ENCODE measurements at places on chromosomes 7 and 10. TPM values are rescaled to one million over a fixed set of nuclear protein-coding genes. Genes with fewer than 3 reads are reported as not detected.

DNA sequence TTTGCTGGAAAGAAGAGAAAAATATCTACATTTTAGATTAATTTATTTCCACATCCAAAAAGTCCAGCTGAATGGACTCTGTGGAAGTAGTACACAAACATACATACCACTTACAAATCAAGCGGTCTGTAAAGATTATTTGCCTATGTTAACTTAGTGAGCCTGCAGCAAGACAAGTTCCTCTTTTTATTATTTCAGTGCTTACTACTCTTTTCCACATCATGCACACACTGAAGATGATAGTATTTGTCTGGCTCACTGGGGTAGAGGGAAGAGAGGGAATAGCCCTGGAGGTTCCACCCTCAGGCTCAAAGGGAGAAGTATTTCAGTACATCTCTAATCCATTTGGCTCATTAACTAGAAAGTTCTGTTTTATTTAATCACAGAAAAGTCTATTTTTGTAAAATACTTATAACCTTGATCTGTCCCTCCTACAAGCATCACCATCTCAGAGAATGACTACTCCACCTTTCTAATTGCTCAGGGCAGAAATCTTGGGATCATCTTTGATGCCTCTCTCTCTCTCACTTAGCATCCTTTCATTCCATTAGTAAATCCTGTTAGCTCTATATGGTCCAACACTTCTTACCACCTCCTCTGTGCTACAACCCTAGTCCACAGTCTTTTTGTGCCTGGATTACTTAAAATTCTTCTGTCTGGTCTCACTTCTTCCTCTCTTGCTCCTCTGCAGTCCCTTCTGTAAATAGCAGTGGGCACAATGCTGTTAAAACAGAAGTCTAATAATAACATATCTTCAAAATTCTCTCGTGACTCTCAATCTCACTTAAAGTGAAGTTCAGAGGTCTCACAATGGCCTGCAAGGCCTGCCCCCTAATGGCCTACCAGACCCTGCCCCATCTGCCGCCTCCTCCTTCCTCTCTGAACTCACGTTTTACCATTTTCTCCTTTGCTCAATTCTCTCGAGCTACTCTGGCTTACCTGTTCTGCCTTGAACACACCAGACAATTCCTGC lies 64.3 kb upstream of the CCDC6 start:
- DNase-seq = no peak

GRCh38 chr10:15370856-15371701 lies at the start of gene FAM171A1:
Gene FAM171A1 (minus strand): TSS chr10:15371289. CDS start chr10:15371052, 237 bp downstream.
- no peak for DNase-seq

GRCh38 chr10:76766682-76767081 lies 870.9 kb downstream of the KCNMA1 start:
- no peak for DNase-seq

- DNase-seq = no peak
These were observed 105.7 kb upstream of the PLXNA4 start for GRCh38 chr7:132681951-132682350.

GRCh38 chr7:25121599-25121998 lies 3.5 kb downstream of the CYCS start:
- DNase-seq = no peak

- DNase-seq = no peak
These were observed 7.2 kb upstream of the CHCHD1 start for GRCh38 chr10:73774637-73775036.

DNA sequence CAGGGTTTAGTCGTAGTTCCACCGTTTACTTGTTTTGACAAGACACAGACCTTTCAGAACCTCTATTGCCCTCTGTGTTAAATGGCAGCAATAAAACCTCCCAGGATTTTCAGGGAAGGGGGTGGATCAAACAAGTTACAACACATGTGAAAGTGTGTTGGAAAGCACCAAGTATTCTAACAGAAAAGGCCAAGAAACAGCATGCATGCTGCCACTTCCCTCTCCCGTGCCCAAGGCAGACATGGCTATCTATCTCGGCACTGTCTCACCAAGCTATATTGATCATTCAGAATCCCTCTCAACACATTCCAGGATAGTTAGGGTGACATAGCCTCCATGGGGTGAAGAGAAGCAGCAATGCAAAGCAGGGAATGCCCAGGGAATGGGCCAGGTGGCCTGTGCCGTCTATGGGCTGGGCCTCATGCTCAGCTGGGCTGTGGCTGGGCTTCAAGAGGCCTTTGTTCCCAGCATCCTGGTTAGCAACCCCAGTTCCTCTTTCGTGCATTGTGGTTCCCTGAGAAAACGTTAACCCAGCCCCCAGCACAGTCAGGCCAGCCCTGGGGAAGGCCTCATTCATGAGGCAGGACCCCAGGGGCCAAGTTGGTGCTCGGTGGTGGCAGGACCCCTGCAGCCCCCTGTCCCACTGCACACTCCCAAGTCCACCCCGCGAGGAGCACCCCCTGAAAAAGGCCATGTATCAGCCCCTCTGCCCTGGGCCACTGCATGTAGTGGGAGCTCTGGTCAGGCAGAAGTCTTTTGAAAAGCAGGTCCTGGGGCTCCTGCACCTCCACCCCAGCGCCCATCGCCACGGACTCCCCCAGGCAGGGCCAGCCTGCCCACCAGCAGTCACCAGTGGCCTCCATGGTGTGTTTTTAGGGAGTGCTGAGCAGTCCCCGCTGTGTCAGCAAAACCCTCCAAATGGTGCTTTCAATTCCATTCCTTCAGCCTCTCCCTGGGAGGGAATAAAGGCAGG lies 25.5 kb downstream of the VSIR start:
- DNase-seq = no peak

DNA sequence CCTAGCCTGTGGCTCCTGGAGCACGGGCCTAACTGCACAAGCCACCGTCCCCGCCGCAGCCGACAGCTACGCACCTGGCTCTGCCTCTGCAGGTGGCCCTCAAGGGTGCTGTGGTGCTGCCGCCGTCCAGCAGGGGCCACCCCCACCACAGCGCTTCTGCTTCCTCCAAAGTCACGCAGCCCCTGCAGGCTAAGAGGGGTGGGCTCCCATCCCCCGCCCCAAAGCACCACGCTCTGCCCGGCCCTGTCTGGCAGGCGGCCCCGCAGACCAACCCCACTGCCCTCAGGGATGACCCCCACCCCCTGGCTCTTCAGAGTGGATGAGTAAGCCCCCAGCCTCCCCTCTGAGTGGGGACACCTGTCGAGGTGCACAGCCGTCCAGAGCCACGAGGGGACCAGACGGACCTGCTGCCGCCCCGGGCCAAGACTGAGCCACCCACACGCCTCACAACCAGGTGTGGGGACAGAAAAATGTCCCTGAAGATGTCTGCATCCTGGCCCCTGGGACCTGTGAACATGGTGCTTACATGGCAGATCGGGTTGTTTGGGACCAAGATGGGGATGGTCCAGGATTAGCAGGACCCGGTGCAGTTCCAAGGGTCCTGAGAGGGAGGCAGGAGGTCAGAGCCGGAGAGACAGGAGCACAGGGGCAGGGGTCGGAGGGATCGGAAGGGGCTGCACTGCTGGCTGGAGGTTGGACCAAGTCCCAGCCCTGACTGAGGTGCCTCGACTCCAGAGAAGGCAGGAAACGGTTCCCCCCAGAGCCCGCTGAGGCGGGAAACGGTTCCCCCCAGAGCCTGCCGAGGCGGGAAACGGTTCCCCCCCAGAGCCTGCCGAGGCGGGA lies 9.0 kb upstream of the ADAP1 start:
- DNase-seq = no peak

DNA sequence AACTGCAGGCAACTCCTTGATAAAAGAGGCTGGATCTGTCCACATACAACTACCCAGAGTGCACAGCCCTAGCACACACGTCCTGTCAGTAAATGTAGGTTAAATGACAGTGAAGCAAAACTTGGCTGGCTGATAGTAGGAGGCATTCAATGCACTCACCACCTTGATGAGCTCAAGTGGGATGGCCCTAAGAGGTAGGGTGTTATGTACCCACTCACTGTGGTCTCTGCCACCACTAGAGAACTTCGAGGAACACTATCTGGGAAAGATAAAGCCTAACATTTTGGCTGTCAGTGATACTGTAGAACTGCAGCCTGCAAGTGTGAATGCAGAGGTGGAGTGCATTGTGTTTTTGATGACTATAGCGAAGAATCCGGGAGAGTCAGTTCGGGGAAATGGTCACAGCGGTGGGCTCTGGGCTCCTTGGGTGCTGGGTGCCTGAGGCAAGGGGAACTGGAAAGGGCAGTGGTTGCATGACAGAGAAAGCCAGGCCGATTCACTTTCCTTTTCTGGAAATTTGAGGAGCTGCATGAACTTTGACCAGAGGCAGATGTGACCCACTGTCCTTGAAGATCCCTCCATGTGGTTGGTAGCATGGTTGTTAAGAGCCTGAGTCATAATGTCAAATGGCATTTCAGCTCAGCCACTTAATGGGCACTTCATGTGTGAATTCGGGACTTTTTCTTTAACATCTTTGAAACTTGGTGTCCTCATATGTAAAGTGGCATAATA lies 93.1 kb upstream of the ZPBP start:
- DNase-seq = no peak

DNA sequence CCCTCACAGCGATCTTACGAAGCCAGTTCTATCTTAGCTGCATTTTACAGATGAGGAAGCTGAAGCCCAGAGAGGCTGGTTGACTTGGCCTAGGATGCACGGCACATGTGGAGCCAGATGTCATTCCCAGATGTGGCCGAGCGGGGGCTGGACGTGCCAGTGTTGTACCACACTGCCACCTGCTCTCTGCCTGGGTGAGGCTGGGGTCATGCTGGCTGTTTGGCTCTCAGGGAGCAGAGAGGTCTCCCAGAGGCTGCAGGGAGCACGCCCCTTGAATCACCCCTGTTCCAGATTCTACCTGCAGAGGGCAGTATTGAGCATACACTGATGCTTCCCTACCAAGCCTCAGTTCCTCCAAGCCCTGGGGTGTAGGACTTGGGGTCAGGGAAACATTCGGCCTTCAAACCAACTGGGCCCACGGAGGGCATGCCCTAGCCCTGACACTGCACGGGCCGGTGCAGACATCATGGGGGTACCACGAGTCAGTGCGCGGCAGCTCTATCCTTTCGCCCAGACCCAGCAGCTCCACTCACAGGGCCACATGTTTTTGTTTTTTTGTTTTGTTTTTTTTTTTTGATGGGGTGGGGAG lies 3.8 kb upstream of the GTF2IRD1 start:
- no peak for DNase-seq

CHN2 gene
- 14.3 TPM for polyA plus RNA-seq

BAIAP2L1 gene
- polyA plus RNA-seq = 11.6 TPM

PALD1 gene
- 9.7 TPM for polyA plus RNA-seq

LAMB1 gene
- polyA plus RNA-seq = 602 TPM

ZNF786 gene
- polyA plus RNA-seq = 7.8 TPM

Measured in right renal cortex interstitium (tissue), 3 donors.